ENCODE measurements at places on chromosomes 5 and 9. TPM values are rescaled to one million over a fixed set of nuclear protein-coding genes. Genes with fewer than 3 reads are reported as not detected.

DNA sequence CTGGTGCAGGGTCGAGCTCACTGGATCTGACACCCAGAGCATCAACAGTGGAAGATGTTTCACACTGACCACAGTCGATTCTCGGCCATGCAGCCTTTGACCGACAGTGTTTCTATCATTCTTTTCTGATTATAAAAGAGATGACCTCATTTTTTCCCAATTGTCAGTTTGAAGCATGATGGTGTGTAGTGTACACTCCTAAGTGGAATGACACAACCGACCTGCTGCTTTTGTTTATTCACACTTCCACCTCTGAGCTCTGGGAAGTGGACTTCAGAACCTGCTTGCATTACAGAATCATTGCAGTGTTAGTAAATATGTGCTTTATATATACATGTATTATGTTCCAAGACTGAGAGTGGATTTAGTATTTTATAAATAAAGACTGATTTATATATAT lies 128.6 kb downstream of the IRX2 start:
- DNase-seq, result peak; percentile 27

GRCh38 chr9:98967680-98968079 lies 24.0 kb downstream of the COL15A1 start:
- DNase-seq, result no peak

DNA sequence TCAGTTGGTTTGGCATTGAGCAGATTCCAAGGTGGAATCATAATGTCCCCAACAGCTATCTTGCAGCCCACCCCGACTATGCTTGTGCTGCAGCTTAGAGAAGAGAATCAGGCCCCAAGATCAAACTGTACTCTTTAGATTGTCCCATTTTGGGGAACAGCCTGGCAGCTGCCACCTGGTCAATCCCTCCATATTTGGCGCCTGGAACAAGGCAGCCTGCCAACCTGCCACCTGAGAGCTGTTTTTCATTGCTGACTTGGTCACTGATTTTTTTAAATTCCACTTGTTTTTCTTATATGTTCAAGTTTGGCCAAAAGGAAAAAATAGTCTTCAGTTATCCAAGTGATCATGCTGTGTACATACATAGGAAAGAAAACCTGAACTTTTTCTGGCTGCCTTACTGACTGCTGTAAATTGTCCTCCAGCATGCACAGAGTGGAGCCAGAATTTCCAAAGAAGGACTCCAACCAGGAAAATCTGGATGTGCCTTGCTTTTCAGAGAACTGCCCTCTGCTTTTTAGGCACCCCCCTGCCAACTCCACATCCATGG lies 504.2 kb downstream of the ENC1 start:
- DNase-seq, result no peak

DNA sequence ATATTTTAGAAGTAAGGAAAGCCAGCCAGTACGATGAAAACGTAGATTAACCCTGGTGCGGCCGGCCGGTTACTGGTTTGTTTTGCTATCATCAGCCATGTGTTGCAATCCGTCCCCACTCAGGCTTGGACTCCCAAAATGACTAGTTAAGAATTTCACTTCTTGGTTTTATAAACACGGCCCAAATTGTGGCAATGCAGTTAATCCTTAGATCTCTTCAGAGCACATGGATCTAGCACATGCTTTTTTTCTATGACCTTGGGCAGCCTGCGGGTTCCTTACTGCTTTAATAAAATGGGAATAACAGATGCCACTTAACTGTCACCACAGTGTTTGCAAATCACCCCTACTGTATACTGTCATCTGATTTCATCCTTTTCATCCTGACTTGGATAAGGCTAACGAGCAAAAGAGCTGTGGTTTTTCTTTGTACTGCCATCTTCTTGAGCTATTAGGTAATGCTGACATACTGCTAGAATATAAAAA lies 1.5 kb downstream of the NDFIP1 start:
- no peak for DNase-seq

- no peak for DNase-seq
Observed at GRCh38 chr9:83266666-83267496, 203.9 kb upstream of the RASEF start.

DNA sequence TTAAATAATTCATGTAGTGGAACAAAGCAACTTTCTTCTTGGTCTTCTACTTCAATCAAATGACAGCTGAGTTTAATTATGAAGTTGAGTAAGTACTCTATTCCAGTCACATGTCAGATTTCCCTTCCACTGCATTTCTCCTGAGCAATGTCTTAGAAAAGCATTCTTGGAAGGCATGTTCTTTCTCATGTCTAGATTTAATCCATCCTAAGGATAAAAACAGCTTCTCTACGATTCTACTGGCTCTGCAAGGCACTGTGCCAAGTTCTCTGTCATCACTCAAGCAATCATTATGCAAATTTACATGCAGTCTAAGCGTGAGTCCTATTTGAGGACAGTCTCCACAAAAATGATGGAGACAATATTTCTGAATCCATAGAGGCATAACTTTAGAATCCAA lies 142.4 kb downstream of the YIPF5 start:
- DNase-seq, result no peak

DNA sequence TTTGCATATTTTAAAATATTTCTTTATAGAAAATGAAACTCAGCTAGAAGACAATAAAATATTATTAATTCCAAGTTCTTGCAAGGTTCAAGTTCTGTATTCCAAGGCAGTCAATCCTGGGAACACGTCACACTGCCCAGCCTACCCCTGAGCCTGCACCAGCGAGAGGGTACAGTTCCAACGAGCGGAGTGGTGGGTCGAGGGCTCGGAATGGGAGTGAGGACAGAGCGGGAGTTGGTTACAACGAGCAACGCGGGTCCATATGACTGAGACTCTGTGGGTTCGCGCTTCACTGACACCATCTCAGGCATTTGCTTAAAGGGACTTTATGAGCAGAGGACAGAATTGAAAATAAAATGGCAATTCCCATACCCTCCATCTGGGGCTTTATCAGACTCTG lies 40.0 kb upstream of the SPTLC1 start:
- DNase-seq, result no peak

- no peak for DNase-seq
Observed at GRCh38 chr5:147487031-147487750, 22.7 kb downstream of the DPYSL3 start.

DNA sequence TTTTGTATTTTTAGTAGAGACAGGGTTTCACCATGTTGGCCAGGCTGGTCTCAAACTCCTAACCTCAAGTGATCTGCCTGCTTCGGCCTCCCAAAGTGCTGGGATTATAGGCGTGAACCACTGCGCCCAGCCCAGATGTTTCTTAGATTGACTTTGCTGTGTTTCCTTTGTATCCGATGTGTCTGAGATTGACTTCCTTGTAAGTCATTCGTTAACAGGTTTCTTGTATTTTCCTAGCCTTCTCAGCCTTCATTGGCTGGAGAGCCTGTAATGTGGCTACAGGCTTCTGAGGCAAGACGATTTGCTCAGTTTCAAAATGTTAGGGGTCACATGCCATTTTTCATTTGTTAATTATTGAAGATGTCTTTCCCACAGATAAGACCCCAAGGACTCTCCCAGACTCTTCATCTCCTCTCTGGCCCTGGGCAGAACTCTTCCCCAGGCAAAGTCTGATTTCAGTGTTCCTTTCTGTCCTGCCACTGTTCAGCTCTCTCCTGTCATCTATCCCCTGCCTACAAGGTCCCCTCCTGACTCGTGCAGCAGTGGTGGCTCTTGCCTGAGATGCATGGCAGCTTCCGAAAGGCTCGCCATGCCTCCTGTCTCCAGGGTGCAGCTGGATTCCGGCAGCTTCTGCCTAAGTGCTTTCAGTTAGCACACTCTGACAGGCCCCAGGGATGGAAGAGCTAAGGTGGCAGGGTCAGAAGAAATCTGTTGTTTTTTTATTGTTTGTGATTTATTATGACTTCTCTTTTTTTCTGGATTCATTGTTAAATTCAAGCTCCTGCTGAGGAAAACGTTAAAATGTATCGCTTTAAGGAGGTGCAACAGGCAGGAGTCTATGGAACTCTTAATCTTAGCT lies 206.4 kb downstream of the AOPEP start:
- no peak for DNase-seq

DNA sequence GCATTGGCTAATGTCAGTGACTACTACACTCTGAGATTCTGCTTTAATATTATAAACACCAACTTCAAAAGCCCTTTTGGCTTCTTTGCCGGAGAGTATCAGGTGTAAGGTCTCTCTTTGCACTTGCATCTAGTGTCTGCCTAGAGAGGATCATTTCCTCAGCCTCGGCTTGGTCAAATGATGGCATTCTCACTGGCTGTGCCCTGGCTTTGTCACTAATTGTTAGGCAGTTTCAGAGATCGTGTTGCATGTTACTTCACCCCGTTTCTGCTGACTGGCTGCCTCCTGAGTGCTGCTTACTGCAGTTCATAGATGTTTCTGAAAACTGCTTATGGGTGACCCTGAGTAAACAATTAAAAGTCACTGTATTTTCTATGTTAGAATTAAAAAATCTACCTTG lies 48.8 kb downstream of the SLC1A3 start:
- DNase-seq, result no peak

GRCh38 chr5:171525085-171525484 lies 105.6 kb downstream of the FGF18 start:
- no peak for DNase-seq

GRCh38 chr5:135834639-135835529 lies at the start of gene SLC25A48:
Gene SLC25A48 (plus strand): TSS chr5:135834663. CDS start chr5:135834848, 185 bp downstream.
- peak; percentile 79 for DNase-seq

ARHGEF37 gene
- total RNA-seq, result 17.7 TPM

ENTREP1 gene
- total RNA-seq, result 12.5 TPM

ARL14EPL gene
- not detected for total RNA-seq

KIF27 gene
- total RNA-seq, result 6.1 TPM

CNTLN gene
- total RNA-seq, result 13.3 TPM

TXNDC8 gene
- not detected for total RNA-seq

FCN2 gene
- total RNA-seq, result not detected

Measured in vagina (tissue), 2 donors.